Activated T-helper 1 cell treated with anti-CD3 and anti-CD28 coated beads, Interleukin-12 subunit alpha, Interleukin-12 subunit beta, Interleukin-2, Interleukin-4 antibody, amounts not matched to agents 30 ng/mL and 10 ng/mL and 1 ng/mL, durations not matched to agents 14 hours and 24 hours and 36 hours (primary cell): ENCODE measurements at places on chromosomes 6 and 20.

DNA sequence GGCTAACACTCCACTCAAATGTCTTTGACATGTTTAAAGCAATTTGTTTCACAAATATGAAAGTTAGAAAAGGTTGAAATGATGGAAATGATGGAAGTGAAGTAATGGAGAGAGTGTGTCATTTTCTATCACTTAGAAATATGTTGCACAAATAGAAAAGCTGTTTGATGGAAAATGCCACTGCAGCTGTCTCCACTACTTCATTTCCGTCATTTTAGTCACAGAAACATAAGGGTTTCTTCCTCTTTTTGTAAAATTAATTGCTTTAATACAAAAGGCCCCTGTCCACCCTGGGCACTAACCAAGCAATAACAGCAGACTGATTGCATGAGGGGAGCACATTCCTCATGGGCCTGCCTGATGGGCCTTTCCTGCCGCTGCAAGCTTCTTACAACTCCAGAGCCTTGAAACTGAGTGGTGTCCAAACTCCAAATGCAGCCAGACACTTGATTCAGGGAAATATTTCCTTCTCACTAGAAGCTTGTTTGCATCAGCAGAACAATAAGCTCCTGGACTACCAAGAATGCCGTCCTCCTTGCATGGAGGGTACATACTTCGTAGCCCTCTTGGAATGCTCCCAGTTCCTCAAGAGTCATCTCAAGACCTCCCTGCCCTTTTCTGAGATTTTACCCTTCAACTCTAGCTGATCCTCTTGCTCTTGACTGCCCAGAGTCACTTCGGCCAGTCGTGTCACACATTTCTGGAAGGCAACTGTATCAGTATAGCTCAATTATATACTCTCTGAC, 36.1 kb downstream of the F13A1 start:
- DNase-seq, result no peak

GRCh38 chr6:70474751-70475150, 61.4 kb downstream of the FAM135A start:
- no peak for DNase-seq

- DNase-seq, result no peak
These were observed 10.8 kb upstream of the POU3F2 start for GRCh38 chr6:98823428-98824161.

GRCh38 chr6:163955756-163956155, 541.2 kb downstream of the QKI start:
- DNase-seq, result no peak

- DNase-seq, result no peak
These were observed 14.8 kb upstream of the TAB2 start for GRCh38 chr6:149302723-149303122.
